ENCODE measurements at places on chromosomes 12 and 14.

GRCh38 chr12:84638811-84639368 is 273.7 kb downstream of the SLC6A15 start:
- DNase-seq, result no peak

DNA sequence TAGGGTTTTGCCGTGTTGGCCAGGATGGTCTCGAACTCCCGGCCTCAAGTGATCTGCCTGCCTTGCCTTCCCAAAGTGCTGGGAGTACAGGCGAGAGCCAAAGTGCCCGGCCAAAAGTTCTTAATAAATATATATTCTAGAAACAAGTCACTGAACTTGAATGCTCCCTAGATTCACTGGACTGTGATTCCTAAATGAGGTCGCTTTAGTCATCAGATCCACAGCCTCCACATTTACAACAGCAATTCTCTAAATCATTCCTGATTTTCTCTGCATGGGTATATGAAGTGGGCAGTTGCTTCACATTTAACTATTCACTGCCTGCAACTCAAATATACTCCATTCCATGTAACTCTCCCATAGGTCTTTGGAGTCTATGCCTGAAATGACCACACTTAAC is 813.0 kb downstream of the GALC start:
- DNase-seq, result peak; percentile 45

DNA sequence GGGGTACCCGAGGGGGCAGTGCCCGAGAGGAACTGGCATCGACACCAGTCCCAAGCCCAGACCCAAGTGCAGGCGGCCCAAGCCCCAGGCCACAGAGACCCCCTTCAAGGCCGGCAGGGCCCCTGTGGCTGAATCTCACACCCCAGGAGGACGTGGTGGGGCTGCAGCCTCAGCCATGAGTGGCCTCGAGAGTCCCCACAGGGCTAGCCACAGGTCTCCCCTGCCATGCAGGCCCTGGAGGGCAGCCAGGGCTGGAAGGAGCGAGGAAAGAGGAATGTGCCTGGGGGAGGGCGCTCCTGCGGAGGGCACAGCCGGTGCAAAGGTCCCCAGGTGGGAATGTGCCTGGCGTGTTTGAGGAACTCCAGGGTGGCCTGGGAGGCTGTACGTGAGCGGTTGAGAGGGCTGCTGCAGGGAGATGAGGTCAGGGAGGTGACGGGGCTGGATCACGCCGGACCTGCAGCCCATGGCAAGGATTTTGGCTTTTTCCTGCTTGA is 86.1 kb downstream of the NCOR2 start:
- DNase-seq, result no peak

DNA sequence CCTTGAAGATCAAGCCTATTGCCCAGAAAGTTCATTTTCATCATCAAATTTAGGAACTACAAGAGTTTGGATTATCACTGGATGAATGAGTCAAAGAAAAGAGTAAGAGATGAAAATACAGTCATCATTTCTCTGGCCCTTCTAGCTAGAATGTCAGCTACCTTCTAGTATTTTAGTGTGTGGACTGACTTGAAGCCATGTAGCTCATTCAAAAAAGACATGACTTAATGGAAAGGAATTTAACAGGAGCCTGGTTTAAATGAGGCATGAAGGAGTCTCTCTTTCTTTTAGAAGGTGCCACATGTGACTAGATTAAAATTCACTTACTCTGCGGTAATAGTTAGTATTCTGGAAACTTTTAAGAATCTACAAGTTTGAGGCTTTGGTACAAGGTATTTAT is 7.1 kb downstream of the PTHLH start:
- DNase-seq, result peak; percentile 85

DNA sequence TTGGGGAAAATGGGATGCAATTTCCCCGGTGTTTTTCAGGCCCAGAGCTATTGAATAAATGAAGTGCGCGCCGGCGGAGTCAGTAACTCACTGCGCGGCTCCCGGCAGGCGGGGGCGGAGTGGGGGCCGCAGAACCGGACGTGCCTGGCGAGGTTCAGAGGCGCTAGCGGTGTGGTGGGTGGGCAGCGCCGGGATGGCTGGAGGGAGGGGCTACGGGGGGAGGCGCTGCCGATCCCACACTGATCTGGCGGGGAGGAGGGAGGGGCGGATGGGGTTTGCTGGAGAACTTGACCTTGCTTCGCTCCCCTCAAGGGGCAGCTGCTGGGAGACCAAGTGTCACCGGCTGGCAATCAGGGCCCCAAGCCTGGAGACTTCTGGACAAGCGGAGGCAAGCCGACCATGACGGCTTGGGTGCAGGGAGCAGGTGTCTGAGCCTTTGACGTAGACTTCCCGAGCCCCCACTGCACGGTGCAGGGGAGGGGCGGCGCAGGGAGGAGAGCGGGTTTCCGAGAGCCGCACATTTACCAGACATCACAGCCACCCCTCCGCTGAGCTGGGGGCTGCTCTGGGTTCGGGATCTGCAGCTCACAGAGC is 174.1 kb upstream of the RTL1 start:
- no peak for DNase-seq

GRCh38 chr14:36317650-36318049 is 2.8 kb downstream of the MBIP start:
- no peak for DNase-seq

- no peak for DNase-seq
Observed at GRCh38 chr12:116027551-116027821, 250.0 kb downstream of the MED13L start.

DNA sequence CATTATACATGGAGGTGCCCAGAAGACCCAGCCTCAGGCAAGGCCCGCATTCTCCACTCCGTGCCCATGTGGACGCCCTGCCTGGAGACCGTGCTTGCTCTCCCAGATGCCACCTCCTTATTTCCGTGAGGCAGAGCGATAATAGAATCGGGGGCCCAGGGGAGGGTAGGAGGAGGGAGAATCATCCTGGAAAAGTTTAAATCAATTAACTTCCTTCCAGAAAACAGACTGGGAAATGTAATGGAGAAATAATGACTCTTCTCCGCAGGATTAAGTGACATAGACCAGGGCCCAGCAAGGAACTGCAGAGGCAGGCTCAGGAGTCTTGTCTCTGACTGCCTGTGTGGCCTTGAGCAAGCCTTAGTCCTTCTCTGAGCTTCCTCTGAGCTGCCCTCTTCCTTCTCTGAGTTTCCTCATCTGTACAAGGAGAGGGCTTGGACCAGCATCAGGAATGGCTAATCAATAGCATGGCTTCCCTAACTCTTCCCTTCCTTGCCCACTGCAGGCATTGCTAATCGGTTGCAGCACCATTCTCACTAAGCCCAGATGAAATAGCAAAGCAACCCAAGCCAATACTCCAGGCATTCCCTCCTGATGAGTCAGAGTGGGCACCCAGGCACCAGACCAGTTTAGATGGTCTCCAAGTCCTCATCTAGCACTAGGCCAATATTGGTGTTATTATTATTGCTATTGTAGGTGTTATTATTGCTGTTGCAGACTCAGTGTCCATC is 11.3 kb upstream of the FAM222A start:
- DNase-seq, result no peak

GRCh38 chr12:162467-163307 is 51.3 kb downstream of the SLC6A12 start:
- DNase-seq, result no peak

DNA sequence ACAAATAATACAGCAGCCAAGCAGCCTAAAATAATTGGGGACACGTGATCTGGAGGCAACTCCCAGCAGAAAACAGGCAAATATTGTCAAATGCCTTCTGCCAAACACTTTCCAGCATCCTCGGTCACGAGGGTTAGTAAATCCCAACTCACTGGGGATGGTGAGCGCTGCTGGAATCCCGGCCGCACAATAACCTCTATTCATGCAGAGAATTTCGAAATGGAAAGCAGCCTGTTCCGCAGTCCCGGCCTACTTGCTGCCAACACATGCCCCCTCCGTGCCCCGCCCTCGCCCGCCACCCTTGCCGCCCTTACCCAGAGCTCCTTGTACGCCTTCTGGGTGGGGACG is 62.2 kb downstream of the RFX4 start:
- DNase-seq, result no peak

DNA sequence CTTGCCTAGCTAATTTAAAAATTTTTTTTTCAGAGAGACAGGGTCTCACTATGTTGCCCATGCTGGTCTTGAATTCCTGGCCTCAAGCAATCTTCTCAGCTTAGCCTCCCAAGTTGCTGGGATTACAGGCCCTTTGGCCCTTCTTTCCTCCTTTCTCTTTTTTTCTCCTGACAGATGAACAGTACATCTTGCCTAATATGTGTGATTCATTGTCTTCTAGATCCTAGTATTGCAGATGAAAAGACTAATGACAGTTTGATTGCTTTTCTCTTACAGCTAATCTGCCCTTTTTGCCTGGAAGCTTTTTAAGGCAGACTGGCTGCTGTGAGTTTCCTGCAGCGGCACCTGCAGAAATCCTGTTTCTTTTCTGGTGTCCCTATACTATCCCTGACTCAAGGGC is 12.0 kb downstream of the DEPDC4 start:
- no peak for DNase-seq

- DNase-seq, result no peak
Observed at GRCh38 chr12:103318566-103318965, 177.2 kb downstream of the C12orf42 start.

- DNase-seq, result no peak
Observed at GRCh38 chr14:106518054-106518943, 991.9 kb downstream of the TMEM121 start.

DNA sequence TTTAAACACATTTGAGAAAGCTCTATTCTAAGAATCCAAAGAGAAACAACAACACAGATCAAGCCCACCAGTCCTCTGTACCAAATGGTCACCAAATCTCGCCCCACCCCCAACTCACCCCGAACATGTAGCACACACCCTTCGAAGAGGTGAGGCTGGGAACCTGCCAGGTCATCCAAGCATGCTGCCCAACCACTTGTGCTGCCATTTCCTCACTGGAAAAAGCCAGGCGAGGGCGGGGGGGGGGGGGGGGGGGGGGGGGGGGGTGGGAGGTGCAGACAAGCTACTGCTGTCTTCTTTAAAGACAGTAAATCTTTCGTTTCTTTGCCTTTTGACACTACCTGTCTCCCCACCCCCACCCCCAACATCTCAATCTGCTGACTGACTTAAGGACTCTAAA is 59.9 kb downstream of the SETD3 start:
- DNase-seq, result no peak

GRCh38 chr12:57008178-57008577 is 1.8 kb upstream of the ZBTB39 start:
- DNase-seq, result no peak

- DNase-seq, result no peak
Observed at GRCh38 chr12:84411031-84411430, 501.6 kb downstream of the SLC6A15 start.

- no peak for DNase-seq
Observed at GRCh38 chr12:49111206-49111605, 559 bp upstream of the LMBR1L start.

GRCh38 chr14:61524211-61524806 is 171.0 kb upstream of the HIF1A start:
- DNase-seq, result peak; percentile 95

DNA sequence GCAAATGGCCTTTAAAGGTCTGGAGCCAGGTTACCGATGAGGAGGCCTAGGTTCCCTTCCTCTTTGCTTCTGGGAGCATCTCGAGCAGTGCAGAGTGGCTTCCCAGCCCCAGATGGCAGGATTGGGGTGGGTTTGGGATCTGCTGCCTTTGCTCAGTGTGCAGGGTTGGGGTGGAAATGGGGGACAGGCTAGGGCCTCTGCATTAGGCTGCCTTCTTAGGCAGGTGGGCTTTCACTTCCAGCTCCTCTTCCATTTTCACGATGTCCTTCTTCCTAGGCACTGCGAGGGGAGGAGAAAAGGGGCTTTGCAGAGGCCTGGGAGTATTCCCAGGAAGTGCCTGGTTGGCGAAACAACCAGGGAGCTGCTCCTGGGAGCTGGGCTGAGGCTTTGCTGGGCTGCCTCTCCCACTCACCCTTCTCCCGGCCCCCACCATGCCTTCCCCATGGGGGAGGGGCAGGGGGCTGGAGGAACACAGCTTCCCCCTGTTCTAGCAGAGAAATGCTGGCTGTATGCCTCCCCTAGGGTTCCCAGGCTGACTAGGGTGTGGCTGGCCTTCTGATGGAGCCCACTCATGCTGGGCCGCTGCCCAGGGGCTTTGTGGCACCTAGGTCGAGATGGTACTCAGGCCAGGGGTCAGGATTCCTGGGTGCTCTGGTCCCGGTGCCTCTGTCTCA is 2.4 kb downstream of the NR4A1 start:
- no peak for DNase-seq

- DNase-seq, result no peak
Observed at GRCh38 chr12:19236656-19237055, 107.1 kb downstream of the PLEKHA5 start.

- no peak for DNase-seq
Observed at GRCh38 chr14:85190251-85190650, 339.7 kb upstream of the FLRT2 start.

GRCh38 chr14:66717561-66718140 is 209.7 kb downstream of the GPHN start:
- DNase-seq, result no peak

GRCh38 chr12:52182898-52183543 is 8.8 kb downstream of the KRT80 start:
- no peak for DNase-seq

DNA sequence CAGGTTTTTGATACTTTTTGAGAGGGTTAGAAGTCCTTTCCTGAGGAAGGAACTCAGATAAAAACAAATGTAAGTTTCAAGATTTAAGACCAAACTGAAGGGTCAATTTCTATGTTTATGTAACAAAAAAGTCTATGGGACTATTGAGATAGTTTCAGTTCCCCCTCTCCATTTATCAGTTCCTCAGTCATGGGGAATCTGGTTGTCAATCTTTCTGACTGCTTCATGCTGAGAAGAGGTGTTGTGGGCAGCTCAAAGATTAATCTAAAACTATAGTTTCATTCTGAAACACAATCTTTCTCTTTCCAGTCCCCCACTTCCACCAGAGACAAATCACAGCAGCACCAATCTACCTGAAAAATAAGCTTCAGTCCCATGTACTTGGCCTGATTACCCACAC is 93.7 kb downstream of the KCNMB4 start:
- DNase-seq, result no peak

- DNase-seq, result no peak
Observed at GRCh38 chr14:68079941-68080697, 260.5 kb downstream of the RAD51B start.

- no peak for DNase-seq
Observed at GRCh38 chr14:34093883-34094282, 143.0 kb upstream of the EGLN3 start.

- no peak for DNase-seq
Observed at GRCh38 chr12:6788972-6789924, at the start of gene CD4. CD4 (plus strand) TSS chr12:6789528; CDS start chr12:6800139, 10,611 bp downstream.

DNA sequence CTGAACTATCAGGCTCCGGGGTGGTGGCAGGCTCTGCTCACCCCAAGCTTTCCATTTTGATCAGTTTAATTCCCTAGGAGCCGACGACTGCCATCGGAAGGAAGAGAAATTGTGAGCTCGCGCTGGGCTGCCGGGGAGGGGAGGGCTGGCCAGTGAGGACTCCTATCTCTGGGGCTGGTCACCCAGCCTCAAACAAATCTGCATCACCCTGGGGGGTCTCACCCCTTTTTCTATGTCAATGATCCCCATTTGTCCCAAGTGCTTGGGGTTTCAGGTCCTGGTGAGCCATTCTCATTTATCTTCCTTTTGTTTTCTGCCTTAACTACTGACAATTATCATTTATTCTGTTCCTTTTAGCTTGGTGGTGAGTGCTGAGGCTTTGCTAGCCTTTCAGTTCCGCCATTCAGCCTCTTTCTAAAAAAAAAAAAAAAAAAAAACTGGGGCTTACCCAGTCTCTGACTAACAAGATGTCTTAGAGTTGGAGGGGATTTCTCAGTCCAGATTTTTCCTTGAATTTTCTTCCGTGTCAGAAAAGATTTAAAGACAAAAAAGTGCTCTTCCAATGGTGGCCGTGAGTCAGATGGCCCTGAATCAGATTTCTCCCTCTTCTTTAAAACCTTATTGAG is 22.8 kb upstream of the USP44 start:
- DNase-seq, result no peak

- DNase-seq, result no peak
Observed at GRCh38 chr14:39232554-39233415, 930 bp upstream of the MIA2 start.

All from kidney epithelial cell (primary cell).